ENCODE measurements at places on chromosomes 3 and 15.

DNA sequence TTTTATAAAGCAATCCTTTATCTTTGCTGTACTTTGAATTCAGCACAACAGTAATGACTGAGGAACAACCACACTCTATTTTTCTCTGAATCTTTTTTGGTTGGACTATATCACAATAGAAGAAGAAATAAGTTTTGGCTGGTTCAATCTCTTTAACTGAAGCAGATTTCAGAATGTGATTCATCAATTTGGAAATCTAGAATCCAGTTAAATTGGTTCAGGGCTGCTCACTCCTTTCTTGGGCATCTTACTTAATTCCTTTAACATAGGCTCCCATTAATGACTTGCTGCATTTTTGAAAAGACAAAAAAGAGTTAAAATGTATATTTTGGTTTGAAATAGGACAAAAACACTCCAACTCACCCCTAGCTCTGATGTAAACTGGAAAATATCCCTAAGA is 688.3 kb upstream of the NECTIN3 start:
- no peak for DNase-seq

DNA sequence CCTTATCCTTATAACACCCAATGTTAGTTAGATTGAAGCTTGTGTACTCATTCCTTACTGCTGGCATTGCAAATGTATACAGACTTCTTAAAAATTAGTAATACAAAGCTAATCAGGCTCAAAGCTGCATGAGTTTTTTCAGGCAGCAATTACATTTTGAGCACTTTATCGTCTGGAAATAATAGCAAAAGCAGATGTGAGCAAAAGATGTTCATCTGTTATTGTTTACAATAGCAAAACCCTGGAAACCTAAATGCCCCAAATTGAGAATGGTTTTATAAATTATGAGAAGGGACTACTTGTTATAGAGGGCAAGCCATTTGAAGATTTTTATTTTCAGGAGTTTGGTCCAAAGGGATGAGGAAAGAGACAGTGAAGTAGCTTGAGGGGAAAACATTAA is 126.4 kb downstream of the GADL1 start:
- no peak for DNase-seq

DNA sequence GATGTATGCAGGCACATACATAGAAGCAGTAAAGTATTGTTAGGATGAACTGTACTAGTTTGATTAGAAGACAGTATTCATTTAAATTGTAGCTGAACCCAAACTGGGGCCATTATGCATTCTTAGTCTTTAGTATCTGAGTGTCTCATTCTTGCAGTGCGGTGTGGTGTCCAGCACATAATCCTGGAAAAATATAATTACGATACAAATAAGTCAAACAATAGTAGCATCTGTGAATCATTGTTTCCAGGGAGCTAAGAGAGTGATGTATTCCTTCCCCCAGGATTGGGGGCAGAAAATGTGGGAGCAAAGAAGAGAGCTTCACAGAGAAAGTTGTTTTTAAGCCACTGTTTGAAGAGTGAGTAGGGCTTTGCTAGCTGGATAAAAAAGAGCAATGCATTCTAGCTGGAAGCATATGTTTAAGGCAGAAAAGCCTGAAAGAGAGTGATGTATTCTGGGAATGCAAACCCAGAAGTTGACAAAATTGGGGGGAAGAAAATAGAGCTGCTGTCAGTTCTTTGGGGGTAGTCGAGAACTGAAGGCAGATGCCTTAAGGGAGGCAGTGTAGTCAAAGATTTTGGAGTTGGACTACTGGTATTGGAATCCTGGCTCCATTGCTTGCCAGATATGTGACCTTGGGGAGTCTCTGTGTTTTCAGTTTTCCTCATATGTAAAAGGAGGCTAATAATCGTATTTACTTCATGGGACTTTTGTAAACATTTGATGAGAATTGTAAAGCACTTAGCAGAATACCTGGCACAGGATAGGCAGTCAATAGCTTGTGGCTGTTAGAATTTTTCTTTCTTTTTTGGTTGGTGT is 14.1 kb downstream of the SLMAP start:
- no peak for DNase-seq

- no peak for DNase-seq
Measured at GRCh38 chr15:89068325-89068784, 19.9 kb upstream of the ABHD2 start.

DNA sequence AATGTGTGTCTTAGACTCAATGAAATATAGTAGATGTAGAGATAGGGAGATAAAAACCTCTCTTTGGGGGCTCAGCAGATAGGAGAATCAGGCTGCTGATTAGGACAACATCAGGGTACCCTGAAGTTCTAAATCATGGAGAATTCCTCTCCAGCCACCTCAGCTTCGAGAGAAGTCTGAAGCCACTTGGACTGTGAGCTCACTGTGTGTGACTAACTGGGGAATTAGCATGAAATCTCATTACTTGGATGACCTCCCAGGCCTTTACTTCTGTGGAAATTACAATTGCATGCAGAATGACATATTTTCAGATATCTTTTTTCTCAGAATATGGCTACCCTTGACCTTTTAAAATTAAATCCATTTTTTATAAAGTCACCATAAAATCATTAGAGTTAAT is 128.0 kb upstream of the MRPL3 start:
- no peak for DNase-seq
